Stimulated activated CD4-positive, alpha-beta T cell treated with anti-CD3 and anti-CD28 coated beads, Interleukin-1b, Interleukin-23, amount 100 ng/mL, for 1 hour (primary cell): ENCODE measurements at places on chromosomes 11 and 22.

- no peak for DNase-seq
Measured at GRCh38 chr11:133922078-133922870, 34.5 kb downstream of the IGSF9B start.

- DNase-seq = no peak
Measured at GRCh38 chr22:17648569-17648968, 10.0 kb downstream of the BCL2L13 start.

- no peak for DNase-seq
Measured at GRCh38 chr22:48098243-48098920, 1335.9 kb downstream of the TBC1D22A start.

- no peak for DNase-seq
Measured at GRCh38 chr22:25628494-25628893, 64.0 kb downstream of the GRK3 start.

DNA sequence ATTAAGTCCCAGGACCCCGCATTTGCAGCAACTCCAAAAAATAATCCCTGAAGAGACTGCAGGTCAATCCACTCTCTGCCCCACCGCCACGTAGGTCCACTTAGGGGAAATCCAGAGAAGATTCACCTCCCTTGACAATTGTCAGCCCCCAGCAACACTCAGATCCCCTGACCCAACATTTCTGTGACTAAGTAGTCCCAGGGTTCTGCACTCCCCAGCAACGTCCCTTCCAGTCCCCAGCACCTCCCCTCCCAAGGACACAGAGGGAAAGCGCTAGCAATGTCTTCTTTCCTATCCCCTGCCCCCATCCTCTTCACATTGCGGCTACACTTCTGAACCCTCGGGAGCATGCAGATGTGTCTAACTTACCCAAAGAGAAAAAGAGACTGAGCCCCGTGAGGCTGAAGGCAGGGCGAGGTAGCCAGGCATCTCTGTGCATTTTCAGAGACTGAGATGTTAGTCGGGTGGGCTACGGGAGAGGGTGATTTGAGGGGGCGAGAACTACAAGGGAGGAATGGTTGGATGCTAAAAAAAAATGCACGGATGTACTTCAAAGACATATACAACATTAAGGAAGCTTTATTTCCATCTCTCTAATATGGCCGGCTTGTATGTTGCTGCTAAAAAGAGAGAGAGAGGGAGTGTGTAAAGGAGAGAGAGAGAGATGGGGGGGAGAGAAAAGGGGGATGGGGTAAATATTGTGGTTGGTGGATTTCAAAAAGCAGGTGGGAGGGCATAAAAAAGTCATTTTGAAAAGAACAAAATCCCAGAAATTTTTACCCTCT, at the start of gene SCN2B:
SCN2B (minus strand) TSS at position 647 of the 785 bp plus-strand sequence; CDS start at position 439, 208 bp downstream.
- DNase-seq = no peak

GRCh38 chr11:78731027-78731426, 156.4 kb upstream of the NARS2 start:
- no peak for DNase-seq

DNA sequence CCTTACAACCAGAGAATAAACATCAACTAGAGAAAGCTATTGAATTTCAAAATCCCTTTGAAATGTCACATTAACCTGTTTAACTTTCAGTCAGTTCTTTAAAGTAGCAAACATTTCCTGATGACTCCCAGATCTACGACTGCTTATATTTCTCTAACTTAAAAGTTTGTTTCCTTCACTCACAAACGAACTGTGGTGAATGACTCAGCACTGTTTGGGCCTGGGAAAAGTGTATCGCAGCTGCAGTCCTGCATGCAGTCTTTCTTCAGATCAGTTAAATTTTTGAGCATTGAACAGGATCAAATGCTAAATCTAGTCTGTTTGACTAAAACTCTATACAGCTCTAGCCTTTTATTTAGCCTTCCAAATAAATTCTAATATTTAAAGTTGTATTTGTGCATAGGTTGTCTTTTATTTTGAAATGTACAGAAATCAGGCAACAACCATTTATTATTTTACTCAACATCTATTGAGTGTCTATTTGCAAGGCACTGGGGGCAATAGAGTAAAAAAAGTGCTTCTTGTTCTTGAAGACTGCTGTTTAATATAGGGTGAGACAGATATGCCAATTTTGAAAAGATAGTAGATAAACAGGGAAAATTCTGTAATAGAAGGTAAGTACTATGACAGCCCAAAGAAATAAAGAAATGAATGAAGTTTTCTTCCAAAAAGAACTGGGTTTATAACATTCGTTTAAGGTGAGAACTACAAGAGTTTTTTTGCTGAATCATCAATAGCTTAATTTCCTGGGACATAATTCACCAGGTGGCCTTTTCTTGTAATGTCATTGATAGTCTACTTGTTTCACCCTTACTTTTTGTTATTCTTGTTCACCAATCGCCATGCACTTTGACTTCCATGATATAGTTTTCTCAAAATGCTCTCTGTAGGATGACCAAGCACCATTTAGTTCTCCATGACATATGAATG, 235.4 kb downstream of the METTL15 start:
- no peak for DNase-seq

GRCh38 chr22:50009765-50010675, 2.5 kb downstream of the IL17REL start:
- no peak for DNase-seq

- no peak for DNase-seq
Measured at GRCh38 chr11:9575260-9576240, 2.1 kb downstream of the WEE1 start.

- no peak for DNase-seq
Measured at GRCh38 chr11:66843776-66844495, 695 bp downstream of the RCE1 start.

- DNase-seq = no peak
Measured at GRCh38 chr11:95816037-95816436, 25.7 kb downstream of the CEP57 start.

DNA sequence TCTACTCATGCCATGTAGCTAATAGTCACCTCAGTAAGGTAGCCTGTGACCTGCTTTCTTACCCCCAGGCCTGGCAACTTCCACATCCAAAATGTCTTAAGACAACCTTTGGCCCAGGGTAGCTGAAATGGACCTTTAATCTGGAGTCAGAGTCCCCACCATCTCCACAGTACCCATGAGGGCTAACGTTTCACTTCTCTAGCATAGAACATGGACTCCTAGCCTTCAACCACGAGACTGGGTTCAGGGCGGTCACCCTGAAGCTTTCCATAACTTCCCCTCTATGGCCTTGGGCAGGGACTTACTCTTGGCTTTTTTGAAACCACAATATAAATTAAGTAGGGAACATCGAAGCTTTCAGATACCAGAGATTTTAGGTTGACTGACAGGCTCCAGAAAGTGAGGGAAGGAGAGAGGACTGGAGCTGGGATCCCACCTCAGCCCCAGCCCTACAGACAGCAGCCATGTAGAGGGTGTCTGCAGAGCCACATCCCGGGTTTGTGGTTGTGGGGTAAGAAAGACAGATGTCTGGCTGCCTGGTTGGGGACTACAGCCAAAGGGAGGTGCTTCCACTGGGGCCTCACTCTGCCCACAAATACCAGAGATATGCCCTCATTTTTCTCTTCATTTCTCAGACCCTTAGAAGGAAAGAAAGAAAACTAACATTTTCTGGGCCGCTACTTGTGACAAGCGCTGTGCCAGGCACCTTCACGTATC, 2.6 kb downstream of the TBC1D10A start:
- DNase-seq = no peak

DNA sequence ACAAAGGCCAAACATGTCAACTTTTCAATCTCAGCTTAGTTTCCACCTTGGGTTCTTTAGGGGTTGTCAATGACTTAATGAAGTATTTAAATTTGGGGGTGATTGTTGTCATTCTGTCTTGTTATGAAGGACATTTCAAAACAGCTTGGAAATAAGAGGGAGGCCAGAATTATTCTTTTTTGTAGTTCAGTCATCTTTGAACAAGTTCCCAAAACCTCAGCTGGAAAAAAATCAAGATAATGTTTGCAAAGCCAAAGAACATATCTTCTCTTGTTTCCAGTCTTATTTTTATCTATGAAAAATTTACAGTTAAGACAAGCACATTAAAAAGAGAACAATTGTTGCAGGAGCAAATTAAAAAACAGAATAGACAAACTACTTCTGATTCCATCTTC, 612.8 kb downstream of the INSC start:
- no peak for DNase-seq

- no peak for DNase-seq
Measured at GRCh38 chr11:130403271-130403804, 25.1 kb downstream of the ADAMTS8 start.

GRCh38 chr22:20436768-20437612, 635 bp downstream of the SCARF2 start:
- DNase-seq = no peak

DNA sequence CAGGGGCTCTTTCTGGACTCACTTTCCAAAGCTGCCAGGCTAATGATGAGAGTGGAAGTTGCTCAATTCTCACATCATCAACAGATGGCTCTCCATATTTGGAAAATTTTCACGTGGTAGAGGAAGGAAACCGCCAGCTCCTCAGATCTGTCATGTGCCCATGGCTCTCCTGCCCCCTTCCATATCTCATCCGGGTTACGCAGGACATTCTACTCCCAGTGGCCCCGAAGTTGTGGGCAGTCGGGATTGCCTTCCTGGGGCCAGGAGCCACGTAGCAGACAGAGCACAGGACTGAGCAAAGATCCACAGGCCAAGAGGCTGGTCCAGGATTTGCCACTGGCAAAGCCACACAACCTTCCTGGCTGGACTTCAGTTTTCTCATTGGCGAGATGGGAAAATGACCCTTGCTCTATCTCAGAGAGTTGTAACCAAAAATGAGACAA, 38.8 kb downstream of the RPUSD4 start:
- DNase-seq = no peak

DNA sequence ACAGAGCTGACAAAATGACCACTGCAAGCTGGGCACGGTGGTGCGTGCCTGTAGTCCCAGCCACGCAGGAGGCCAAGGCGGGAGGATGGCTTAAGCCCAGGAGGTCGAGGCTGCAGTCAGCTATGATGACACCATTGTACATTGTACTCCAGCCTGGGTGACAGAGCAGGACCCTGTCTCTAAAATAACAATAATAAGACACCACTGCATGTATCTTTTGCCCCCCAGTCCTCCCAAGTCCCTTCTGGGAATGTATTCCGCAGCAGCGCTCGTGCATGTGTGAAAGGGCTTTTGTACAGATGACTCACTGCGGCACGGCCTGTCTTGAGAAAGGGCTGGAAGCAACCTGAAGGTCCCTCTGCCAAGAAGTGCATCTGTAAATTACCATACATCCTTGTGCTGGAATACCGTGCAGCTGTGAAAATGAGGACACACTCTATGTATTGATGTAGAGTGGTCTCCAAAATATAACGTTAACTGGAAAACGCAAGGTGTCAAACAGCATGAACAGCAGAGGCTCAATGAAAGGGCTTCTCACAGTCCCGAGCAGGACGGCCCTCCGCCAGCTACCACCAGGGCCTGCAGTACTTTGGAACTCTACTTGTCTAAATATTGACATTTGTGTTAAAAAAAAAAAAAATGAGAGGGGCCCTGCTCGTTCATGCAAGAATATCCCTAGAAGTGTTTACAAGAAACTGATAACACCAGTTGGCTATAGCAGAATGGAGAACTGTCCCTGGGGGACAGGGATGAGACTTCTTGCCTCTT, 9.0 kb upstream of the CDC42EP2 start:
- no peak for DNase-seq

GRCh38 chr22:25930083-25930482, 188.1 kb downstream of the MYO18B start:
- no peak for DNase-seq

DNA sequence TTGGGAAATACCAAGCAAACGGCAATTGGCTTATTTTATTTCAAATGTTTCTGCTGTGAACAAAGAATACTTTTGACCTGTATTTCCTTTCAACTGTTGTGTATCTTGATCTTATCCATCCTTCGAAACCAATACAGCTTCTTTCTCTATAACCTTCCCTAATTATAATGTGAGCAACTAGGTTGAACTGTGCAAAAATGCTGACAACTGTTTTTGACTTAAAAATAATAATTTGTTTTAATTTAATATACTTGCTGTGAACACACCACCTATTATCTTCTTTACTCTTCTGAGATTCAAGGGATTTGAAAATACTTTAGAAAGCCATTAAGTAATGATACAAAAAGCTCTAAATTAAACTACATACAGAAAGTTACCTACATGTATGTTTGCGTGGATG, 682.5 kb upstream of the CCDC179 start:
- DNase-seq = no peak

GRCh38 chr11:57160665-57161064, 21.1 kb upstream of the LRRC55 start:
- no peak for DNase-seq

GRCh38 chr22:20574920-20575353, 67.5 kb downstream of the MED15 start:
- no peak for DNase-seq

DNA sequence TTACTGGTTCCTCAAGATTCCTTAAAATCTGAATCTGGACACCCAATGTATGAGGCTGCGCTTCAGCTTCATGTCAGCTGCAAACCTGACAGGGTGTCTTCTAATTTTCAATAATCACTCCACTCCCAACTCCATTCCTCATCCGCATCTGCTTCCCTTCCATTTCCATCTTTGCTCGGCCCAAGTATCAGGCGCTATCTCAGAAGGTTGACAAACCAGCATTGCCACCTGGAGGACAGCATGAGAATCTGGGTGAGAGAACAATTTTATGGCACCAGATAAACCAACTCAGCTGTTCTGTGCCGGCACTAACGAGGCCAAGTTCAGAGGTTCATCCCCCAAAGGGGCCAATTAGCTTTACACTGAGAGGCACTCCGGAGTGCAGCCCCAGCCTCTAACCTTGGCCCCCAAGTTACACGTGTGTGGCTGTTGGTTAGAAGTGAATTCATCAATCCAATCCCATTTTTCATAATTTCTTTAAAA, 79.1 kb upstream of the LMO2 start:
- no peak for DNase-seq

- no peak for DNase-seq
Measured at GRCh38 chr22:41469218-41469851, 418 bp downstream of the ACO2 start.

DNA sequence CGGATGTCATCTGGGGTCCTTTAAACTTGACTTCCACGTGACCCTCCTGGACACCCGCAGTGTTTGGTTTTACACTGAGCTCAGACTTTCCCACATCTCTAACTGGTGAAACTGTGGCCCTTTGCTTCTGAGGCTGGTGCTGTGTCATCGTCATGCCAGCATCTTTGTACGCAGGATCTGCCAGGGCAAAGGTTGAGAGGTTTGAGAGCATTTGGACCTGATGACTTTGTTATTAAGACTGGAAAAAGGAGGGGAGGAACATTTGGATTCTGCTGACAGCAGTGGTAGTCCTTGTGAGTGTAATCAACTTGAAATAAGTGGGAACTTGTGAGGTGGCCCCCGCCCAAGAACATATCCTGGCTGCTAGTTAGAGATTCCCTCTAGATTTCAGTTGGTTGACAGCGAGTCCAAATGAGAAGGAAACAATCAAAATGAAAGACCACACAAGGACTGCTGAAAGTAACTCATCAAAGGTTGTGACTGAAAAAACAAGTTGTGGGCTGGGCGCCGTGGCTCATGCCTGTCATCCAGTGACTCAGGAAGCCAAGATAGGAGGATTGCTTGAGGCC, 102.5 kb downstream of the KIAA1671 start:
- no peak for DNase-seq
